ENCODE measurements at places on chromosomes 1 and 21. TPM values are rescaled to one million over a fixed set of nuclear protein-coding genes. Genes with fewer than 3 reads are reported as not detected.

DNA sequence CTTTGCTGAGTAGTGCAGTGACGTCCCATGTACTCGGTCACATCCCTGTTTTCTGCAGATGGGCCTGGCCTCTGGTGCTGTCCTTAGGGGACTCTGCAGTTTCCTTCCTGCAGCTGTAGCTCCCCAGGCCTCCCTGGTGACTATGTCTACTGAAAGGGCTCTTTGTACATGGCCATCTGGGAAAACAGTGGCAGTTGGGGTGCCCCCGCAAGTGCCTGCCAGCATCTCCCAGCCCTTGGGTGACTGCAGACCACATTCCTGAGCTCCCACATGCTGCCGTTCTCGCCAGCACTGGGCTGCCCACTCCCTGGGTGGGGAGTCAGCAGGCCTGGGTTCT, 37.5 kb upstream of the KCNA10 start:
- H3K36me3 ChIP-seq = no peaks in the 10 kb centered on the region
- peaks cover 56% of the 10 kb centered on the region for H3K27me3 ChIP-seq
- H3K4me3 ChIP-seq = no peak overlapping the region
- H3K27ac ChIP-seq = no peak overlapping the region
- H3K4me1 ChIP-seq = no peaks in the 10 kb centered on the region
- no peak for DNase-seq

The NHLH1 gene
- total RNA-seq = 0.38 TPM

DNA sequence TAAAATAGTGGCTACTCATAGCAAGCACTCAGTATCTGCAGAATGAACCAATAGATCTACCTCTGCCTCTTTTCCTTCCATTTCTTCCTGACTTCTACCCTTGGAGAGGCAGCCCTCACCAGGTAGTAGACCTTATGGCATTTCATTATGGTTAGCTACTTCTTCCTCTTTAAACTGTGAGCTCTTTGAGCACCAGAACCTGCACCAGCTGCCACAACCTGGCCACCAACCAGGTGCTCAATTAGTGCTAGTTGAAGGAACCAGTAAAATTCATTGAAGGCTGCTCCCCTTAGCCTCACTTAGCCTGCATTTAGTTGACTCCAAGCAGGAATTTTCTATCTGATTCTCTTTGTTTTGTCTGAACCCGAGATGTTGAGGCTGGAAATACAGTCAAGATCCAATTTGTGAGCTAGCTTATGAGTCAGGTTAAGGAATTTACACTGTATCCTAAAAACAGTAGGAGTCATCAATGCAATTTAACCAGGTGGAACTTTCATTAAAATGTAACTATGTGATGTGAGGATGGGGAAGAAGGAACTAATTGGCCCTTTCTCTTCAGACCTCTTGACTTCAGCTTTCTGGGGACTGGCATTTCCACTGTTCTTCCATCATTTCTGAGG, 81.5 kb upstream of the UBE2U start:
- no peak overlapping the region for H3K27ac ChIP-seq
- no peaks in the 10 kb centered on the region for H3K36me3 ChIP-seq
- no peaks in the 10 kb centered on the region for H3K4me1 ChIP-seq
- DNase-seq = no peak

The LCE1F gene
- total RNA-seq = not detected

The SLC45A1 gene
- 1.2 TPM for total RNA-seq

The NR0B2 gene
- not detected for total RNA-seq

The EBNA1BP2 gene
- 27.3 TPM for total RNA-seq

The LAX1 gene
- total RNA-seq = 28.0 TPM

GRCh38 chr1:115865704-115866380, 24.9 kb upstream of the NHLH2 start:
- H3K4me3 ChIP-seq = no peak overlapping the region
- peaks cover 15% of the 10 kb centered on the region for H3K27me3 ChIP-seq
- DNase-seq = no peak
- H3K27ac ChIP-seq = no peak overlapping the region
- peaks cover 3% of the 10 kb centered on the region for H3K36me3 ChIP-seq

Data from naive thymus-derived CD8-positive, alpha-beta T cell (primary cell).